B cell (primary cell): ENCODE measurements at places on chromosomes 5 and 9.

GRCh38 chr9:94593459-94594345 is at the start of gene FBP2:
TSS of gene FBP2 (minus strand) at chr9:94593824. CDS start at chr9:94593726, 98 bp downstream.
- DNase-seq, result no peak

DNA sequence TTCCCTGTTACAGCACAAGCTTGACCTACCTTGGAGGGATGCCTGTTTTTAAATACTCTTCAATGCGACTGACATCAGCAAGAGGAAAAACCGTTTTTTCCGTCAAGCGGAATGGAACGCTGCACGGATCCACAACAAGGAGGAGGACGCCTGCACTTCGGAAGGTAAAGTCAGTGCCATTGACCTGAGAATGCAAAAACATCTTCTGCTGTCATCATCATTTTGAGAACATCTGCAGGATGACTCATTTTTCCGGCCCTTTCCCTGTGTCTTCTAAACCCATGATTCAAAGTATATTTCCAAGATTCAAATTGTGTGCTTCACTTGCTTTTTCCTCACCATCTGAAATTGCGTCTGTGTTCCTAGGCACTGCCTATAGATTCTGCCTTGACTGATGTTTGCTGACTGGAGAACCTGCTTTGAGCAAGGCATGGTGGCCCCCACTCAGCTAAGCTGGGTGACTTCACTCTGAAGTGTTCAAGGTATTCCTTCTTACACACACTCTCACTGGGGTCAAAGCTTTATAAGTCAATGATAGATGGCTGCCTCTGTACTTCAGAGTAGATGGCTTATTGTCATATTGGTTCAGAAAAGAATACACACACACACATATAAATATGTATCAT is 78.1 kb downstream of the CEMIP2 start:
- DNase-seq, result no peak

DNA sequence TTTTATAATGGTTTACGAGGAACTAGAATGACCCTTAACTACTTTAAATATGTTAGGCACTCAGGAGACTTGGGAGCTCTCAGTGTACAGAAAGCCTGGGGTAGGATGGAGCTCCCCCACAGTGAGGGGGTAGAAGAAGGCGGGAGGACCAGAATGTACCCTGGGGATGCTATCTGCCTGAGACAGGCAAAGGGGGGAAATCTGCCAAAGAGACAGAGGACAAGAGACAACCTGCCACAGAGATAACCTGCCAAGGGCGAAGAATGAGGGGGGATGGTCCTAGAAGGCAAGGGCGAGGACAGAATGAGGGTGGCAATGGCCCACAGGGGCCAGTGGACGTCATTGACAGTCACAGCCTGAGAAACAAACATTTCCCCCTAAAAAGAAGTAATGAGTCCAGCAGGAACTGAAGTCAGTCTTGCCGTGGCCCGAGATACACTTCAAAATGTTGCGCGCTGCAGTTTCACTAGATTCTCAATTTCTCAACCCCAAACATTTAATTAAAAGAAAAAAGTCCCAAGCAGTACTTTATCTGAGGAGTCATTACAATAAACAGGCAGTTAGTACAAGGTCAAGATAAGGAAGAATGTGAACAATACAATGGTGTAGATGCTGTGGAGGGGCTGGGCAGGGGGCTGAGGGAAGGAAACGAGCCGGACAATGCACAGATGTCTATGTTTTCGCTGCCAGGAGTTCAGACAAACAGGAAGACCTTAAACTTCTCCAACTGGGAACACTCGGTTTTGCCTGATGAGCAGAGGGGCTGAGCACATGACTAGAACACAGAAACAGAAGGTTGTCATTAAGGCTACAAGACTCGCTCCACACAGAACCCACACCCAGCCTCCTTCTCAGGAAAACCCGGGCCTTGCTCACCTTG is 125.0 kb downstream of the LHFPL2 start:
- DNase-seq, result no peak

GRCh38 chr5:151427258-151427657 is 20.1 kb upstream of the SLC36A1 start:
- peak; percentile 78 for DNase-seq

DNA sequence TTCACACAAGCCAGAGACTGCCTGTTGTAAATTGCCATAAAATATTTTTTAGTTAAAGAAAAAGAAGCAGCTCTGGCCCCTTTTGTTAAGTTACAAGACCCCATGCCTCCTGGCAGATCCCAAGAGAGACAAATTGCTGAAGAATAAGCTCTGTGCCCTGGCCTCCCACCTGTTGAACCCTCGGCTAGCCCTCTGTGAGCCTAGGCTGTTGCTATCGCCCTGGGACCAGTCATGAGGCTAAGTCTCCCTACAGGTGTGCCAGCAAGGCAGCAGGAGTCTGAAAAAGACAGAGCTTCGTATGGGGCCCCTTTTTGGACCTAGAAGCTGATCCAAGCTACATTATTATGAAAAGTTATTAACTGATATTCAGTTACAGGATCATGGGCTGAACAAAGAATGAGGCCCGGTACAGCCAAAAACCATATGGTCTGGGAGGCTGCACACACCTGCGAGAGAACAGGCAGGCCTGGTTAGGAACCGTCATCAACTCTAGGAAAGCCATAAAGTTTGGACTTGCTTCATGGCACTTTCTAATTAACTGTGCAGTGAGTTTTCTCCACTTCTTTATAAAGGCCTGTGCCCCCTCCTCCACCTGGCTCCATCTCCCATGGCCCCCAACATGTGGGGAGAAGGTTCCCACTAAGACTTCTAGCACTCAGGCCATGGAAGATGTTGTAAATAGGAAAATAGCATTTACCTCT is 384.7 kb downstream of the ENC1 start:
- DNase-seq, result no peak
